ENCODE measurements at places on chromosomes 6 and 20.
A peak's percentile ranks its signal among the peaks of the same experiment; 100 is the strongest.

- DNase-seq, result no peak
Measured at GRCh38 chr6:38974389-38975151, 74.0 kb upstream of the GLP1R start.

GRCh38 chr20:57896017-57896416 is 186.2 kb upstream of the PMEPA1 start:
- no peak for DNase-seq

DNA sequence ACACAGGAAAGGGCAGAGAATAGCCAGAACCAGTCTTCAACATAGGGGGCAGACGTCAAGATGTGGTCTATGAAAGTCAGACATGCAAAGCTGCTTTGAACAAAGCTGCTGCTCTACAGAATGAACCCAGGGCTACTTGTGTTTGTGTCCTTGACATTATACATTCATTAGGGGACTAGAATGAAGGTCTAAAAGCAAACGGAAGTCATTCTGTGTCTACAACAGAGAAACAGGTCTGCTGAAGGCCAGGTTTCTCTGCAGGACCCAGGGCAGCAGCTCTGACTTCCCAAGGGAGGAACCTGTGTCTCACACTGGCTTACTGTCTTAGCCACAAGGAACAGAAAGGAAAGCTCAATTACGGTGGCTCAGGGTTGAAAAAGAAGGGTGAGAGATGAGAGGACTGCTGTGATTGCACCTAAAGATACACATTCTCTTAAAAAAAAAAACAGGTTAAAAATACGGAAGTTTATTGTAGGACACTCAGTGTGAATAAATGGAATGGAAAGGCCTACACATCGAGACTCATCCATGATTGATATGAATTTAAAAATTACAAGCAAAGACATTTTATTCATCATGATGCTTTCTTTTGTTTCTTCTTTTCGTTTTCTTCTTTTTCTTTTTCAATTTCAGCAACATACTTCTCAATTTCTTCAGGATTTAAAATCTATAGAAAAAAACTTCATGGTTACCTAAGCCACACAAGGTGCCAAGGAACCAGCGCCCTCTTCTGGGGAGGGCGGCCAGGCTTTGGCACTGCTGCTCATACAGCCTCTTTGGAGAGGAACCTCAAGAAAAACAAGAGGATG is 6.7 kb downstream of the PSMA7 start:
- DNase-seq, result no peak

DNA sequence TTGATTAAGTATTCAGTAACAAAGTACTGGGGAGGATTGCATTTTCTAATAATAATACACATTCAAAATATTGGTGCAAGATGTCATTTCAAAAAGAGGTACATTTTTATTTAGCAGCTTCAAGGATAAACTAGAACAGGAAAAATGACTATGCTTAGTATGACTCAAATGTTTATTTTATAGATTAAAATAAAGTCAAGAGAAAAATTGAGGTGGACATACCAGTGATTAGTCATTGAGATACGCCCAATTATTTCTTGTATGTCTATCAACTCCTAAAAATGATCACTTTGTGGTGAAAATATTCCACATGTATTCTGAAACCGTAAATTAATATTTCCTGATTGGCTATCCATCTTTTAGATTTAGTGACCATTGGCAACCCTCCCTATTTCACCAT is 96.7 kb downstream of the PHF3 start:
- DNase-seq, result no peak

DNA sequence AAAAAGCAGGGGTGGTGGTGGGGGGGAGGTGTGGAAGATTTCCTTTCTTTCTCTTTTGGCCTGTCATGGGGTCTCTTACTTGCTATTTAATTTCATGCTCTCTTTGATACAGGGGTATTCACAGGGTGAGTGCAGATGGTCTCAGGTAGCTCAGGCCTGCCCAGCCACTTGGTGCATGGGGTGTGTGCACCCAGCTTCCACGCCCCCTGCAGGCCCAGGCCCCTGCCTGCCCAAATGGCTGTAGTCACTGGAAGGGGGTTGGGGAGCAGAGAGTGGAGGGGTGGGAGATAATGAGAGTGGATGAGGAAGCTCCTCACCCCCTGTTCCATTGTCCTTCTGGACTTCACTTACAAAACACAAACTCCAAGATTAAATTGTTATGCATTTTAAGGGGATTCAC is 133.6 kb upstream of the SGK1 start:
- no peak for DNase-seq

DNA sequence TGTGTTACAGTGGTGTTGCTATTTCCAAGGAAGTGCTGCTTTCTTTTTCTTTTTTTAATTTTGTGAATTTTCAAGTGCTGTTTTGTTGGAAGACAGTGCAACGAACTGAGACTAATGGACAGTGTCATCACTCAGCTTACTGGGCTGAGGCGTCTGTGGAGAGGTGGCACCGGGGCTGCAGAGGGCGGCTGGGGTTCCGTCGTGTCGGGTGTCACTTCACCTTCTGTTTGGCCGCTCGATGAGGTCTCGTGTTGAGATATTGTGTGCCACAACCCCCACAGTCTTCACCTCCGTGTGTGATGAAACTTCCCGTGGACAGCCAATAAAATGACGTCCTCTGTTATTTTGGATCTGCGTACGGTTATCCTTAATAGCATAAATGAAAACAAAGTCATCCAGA is 149.4 kb upstream of the SNX9 start:
- DNase-seq, result no peak

GRCh38 chr6:125574604-125575003 is 174.8 kb upstream of the HEY2 start:
- no peak for DNase-seq

- peak; percentile 20 for DNase-seq
Measured at GRCh38 chr6:73969971-73970970, 274.3 kb downstream of the CD109 start.

GRCh38 chr6:96907498-96907897 is 9.8 kb upstream of the NDUFAF4 start:
- DNase-seq, result no peak

GRCh38 chr6:166267526-166267925 is 40.7 kb downstream of the PRR18 start:
- DNase-seq, result no peak

DNA sequence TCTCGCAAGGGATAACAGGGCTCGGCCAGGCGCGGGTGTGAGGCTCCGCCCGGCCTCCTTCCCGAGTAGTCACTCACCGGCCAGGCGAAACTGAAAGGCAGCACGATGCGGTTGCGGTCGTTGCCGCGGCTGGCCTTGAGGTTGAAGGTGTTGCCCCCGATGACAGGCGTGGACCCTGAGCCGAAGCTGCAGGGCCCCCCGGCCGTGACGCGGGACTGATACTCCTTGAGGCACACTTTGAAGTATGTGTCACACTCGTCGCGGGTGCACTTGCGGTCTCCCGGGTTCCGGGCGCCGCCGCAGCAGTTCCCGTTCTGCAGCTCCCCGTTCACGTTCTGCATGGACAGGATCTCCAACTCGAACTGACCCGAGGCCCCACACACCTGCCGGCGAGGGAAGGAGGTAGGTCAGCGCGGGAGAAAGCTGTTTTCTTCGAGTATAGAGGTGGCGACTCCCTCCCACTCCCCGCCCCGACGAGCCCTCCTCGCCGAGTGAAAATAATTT is 1.1 kb downstream of the JAG1 start:
- no peak for DNase-seq

DNA sequence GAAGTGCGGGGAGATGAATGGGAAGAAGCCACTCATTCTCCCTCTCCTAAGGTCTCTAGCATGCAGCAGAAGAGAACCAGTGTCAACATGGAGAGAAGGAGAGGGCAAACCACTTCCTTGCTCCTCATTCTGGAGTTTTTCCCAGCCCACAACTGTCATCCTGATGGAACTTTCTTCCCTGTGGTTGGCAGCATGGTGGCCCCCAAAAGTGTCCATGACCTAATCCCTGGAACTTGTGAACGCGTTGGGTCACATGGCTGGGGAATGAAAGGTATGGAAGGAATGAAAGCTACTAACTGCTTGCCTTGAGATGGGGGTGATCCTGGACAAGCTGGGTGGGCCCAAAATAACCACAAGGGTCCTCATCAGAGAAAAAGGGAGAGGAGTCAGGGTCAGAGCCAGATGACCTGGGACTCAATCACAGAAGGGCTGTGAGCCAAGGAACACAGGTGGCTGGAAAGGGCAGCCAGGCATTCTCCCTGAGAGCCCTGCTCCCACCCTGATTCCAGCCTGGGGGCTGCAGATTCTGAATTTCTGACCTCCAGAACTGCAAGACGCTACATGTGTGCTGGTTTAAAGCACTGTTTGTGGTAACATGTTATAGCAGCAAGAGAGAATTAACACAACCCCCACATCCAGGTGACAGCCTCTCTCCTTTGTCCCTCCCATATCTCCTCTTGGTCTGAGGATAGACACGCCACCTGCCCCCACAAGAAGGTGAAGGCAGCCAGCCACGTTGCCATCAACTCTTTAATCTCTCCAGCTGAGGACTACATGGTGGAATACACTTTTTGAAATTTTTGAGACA is 63.2 kb downstream of the PYGB start:
- DNase-seq, result no peak

DNA sequence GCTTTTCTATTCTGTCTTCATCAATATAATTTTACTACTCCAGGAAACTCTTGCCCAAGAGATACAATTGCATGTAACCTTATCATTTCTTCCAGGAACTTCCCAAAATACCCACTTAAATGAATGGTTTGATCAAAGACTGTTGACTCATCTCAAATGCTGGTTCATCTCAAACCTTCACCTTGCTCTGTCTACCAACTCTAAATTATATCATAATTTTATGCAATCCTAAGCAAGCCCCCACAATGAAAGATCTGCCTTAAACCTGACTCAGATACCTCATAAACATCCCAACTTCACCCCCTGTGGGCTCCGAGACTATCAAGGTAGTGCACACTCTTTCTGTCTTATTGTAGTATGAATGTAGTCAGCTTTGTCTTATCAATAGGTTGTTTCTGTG is 65.5 kb upstream of the GCM1 start:
- no peak for DNase-seq

- DNase-seq, result no peak
Measured at GRCh38 chr6:15457121-15457650, 205.6 kb downstream of the DTNBP1 start.

GRCh38 chr6:132218059-132218696 is 183.1 kb downstream of the MOXD1 start:
- no peak for DNase-seq

DNA sequence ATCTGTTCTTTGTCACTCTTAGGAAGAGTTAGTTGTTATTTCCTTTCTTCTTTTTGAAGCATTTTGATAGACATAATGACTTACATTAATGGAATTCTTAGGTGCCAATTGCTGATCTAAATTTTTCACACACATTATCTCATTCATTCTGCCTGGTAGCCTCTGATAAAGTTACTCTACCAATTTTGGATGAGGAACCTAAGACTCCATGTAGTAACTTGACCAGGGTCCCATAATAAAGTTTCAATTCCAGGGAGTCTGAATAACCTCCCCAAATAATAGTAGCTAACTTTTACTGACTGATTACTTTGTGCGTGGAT is 73.2 kb upstream of the CITED2 start:
- DNase-seq, result no peak

DNA sequence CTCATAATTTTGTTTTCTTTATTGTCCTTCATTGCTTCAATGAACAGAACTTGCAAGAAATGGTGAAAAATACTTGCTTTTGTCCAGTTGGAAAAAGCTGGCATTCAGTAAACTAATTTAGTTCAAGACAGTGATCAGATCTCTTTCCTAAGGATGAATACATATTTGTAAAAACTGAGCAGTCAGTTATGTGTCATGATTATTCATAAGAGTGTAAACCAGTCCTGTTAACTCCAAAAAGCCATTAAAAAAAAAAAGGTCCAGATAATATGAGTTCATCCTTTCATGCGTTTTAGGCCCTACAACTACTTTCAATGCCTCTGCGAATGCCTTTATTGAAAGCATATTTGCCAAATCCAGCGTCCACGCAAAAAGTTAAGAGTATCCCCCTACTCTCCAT is 609 bp downstream of the PGM3 start:
- DNase-seq, result no peak

- DNase-seq, result no peak
Measured at GRCh38 chr6:126890055-126890454, 228.4 kb upstream of the RSPO3 start.

DNA sequence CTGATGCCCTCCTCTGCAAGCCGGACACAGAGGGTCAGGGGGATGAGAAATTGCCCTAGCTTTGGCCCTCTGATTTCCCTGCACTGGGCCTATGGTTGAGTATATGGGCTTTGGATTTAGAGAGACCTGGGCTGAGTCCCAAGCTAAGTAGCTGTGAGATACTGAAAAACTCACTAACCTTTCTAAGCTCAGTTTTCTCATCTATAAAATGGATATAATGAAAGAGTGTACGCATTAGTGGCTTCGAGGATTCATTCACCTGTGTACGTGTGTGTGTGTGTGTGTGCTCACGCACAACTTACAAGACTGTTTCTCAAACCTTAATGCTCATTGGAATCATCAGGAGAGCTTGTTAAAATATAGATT is 12.7 kb upstream of the RBPJL start:
- DNase-seq, result no peak

GRCh38 chr6:87747646-87748045 is 45.6 kb upstream of the AKIRIN2 start:
- no peak for DNase-seq

DNA sequence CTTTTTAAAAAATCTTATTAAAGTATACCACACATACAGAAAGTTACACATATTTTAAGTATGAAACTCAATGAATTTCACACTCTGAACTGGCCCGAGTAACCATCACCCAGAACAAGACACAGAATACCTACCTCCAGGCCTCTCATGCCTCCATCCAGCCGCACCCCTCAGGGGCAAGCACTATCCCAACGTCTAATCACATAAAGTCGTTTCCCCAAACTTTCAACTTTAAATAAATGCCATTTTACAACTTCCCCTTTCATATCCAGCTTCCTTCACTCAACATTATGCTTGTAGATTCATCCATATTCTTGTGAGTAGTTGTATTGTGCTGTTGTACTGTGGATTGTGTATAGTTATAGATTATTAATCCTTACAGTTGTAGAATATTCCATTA is 539.1 kb downstream of the CD83 start:
- no peak for DNase-seq

DNA sequence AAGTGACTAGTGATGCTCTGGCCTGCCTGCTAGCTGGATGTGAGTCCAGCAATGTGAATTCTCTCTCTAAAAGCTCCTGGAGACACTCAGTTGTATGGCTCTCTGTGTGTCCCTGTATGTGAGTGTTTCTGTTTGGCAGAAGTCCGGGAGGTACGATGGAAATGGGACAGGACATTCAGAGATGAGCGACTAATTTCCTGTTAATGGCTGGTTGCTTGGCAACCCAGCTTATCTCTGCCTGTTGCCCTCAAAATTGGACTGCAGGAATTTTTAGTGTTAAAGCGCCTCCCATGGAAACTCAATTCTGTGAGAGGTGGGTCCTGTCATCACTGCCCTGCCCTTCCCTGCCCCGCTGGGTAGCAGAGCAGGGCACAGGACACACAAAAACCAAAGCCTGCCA is 136.8 kb upstream of the LRFN2 start:
- DNase-seq, result no peak
